NCI-H1092 treated with DMSO at 0.1 percent for 48 hours (cell line): ENCODE measurements at places on chromosomes 16 and 17.

DNA sequence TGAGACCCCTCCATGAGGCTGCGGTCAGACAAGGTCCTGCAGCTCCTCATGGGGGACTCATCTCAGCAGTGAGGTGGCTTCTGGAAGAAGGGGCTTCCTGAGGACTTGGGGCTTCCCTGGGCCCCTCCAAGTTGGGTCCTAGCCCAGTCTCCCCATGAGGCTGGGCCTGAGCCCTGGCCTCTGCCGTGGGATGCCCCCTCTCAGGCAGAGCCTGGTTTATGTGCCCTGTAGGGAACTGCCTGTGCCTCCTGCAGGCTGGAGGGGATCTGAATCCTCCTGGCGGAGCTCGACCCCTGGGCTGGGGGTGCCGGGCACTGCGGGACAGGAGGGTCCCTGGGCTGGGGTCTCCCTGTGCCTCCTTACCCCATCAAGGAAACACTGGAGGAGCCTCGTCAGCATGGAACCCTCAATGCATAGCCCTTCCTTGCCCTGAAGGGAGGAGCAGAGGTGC is 45.8 kb downstream of the TNFRSF13B start:
- DNase-seq, result no peak

DNA sequence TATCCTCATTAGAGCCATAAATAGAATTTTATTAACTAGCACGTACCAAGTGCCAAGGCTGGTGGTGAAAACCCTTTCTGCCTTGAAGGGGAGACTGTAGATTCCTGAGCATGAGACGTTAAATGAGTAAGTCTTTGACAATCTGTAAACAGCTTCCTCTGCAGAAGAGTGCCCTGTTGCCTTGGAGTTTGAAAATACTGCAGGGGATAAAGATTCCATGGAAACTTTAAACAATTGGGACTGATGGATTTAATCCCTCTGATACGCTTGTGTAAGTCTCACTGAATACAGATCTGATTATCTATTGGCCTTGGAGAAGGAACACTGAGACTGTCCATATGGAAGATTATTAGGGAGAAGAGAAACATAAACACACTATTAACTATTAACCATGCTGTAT is 1053.4 kb upstream of the RBFOX1 start:
- DNase-seq, result no peak

DNA sequence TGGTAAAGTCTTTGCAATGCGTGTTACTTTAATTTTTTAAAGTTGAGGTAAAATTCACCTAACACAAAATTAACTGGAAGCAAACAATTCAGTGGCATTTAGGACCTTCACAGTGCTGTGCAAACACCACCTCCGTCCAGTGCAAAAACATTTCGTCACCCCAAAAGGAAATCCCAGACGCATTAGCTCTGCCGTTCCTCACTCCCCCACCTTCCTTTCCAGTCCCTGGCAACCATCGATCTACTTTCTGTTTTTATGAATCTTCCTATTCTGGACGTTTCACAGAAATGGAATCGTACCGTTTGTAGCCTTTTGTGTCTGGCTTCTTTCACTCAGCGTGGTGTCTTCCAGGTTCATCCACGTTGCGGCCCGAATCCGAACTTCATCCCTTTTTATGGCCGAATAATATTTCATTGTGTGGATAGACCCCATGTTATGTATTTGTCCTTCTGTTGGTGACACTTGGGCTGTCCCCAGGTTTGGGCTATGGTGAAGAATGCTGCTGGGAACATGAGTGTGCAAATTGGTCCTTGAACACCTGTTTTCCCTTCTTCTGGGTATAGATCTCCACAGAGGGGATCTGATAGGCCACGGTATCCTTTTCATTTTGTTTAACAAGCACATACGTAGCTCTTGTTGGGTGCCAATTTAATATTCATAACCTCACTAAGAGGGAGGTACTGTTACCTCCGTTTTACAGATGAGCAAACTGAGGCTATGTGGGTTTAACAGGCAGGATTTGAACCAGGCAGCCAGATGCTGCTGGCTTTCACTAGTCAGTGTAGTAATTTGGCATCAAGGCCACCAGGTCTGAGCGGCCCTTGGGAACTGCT is 232.0 kb upstream of the GSE1 start:
- DNase-seq, result no peak

DNA sequence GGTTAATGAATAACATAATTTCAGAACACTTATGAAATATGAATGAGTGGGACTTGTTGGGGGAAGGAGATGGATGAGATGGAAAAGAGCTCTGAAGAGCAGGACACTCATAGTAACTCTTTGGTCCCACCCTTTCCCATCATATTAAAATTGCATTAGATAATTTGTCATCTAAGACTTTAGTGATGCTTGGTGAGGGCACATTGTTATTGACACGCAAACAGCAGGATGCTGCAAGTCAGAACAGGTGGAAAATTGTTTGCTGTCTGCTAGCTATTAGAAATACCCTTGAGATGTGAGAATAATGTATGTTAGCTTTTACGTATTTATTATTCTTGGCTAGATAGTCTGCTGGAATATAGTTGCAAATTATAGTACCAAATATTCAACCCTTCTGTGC is 75.7 kb downstream of the TANC2 start:
- no peak for DNase-seq

DNA sequence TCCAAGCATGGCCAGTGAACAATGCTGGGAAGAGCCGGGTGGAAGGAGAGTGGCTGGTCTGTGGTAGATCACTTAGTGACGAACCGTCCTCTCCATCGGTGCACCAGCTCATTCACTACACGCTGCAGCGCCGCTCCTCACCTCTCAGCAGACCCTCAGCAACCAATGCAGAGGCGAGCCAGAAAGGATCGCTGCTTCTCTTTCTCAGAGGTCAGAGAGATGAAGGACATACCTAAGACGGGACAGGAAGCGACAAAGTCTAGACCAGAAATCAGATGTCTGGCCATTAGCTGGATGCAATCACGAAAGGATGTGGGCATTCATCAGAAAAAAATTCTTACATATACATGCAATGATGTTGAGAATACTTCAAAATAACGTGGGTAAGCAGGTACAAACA is 26.9 kb downstream of the NSMCE1 start:
- no peak for DNase-seq

DNA sequence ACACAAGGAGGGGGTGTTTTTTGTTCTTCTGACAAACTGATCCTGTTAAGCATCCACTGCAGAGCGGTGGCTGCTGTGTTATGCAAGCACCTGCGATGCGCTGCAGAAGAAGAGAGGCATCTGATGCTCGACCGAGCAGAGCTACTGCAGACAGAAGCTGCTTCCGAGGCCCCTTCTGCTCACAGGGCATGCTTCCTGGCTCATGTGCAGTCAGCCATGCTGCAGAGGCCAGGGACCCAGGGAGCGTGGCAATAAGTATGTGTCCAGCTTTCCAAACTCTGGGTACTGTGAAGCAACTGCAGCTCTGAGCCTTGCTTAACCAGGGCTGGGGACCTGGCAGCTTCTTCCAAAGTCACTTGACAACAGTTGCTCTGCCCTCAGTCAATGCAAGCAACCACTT is 448.6 kb upstream of the RBFOX1 start:
- no peak for DNase-seq

DNA sequence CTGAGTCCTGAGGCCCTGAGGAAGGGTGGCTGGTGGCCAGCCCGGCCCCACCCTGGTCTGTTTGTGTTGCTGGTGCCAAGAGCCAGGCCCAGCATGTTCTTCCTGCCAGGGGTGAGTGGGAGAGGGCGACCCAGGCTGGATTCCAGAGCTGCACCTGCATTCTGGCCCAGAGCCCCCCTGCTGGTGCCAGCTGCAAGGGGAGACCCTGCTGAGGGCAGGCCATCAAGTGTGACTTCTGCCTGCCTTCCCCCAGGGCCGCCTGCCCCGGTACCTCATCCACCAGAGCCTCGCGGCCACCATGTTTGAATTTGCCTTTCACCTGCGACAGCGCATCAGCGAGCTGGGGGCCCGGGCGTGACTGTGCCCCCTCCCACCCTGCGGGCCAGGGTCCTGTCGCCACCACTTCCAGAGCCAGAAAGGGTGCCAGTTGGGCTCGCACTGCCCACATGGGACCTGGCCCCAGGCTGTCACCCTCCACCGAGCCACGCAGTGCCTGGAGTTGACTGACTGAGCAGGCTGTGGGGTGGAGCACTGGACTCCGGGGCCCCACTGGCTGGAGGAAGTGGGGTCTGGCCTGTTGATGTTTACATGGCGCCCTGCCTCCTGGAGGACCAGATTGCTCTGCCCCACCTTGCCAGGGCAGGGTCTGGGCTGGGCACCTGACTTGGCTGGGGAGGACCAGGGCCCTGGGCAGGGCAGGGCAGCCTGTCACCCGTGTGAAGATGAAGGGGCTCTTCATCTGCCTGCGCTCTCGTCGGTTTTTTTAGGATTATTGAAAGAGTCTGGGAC is 2.4 kb upstream of the TCAP start:
- no peak for DNase-seq

DNA sequence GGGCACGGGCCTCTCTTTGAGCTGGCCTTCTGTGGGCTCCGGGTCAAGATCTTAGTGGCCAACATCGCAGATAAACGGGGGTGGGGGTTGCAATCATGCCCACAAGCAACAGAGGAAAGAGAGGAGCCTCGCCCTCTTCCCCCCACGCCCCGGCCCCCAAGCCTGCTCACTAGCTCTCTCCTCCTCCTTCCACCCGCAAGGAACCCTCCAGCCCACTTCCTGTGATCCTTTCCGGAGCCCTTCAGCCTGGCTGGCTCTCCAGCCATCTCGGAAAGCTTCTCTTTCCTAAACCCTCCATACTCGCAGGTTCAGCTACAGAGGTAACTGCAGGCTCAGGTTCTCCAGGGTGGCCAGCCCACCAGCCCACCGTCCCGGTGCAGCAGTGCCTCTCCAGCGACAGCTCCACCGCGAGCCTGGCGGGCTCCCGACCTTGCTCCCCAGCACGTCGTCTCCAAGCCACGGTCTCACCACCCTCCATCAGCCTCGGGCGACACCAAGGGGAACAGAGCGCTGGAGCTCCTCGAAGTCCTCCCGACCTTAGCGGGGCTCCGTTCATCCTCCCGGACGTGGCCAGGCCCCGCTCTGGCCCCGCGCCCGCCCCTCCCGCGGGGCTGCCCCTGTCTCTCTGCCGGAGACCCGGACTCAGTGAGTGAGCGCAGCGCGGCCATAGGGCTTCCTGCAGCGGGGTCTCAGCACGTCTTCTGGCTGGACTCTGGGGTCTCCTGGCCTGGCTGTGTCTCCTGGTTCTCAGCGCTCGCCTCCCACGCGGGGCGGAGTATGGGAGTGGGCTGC is 12.9 kb upstream of the ODF4 start:
- peak; percentile 8 for DNase-seq

DNA sequence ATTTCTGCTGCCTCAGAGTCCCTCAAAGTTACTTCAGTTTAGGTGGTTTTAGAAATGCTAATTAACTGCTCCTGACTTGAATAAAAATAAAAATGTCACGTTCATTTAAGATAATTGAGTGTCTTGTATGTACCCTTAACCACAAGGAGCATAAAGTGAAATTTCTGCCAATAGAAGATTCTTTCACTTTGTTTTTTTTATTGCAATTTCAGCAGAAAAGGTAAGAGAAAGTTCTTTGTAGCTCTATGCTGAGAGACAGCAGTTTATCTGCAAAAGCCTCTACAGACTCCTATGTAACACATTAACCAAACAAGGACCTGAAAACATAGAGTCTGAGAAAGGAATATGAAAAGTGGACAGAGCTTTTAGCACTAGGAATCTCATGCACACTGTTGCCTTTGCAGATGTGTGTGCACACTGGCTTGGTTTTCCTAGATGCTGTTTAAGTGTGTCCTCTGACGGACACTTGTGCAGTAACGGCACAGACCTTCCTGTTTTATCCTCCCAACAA is 11.6 kb downstream of the ARHGAP44 start:
- no peak for DNase-seq

- peak; percentile 56 for DNase-seq
These were observed 21.4 kb downstream of the ALOX15B start for GRCh38 chr17:8060274-8060673.

- DNase-seq, result no peak
These were observed 15.2 kb downstream of the HOXB4 start for GRCh38 chr17:48562934-48563333.

DNA sequence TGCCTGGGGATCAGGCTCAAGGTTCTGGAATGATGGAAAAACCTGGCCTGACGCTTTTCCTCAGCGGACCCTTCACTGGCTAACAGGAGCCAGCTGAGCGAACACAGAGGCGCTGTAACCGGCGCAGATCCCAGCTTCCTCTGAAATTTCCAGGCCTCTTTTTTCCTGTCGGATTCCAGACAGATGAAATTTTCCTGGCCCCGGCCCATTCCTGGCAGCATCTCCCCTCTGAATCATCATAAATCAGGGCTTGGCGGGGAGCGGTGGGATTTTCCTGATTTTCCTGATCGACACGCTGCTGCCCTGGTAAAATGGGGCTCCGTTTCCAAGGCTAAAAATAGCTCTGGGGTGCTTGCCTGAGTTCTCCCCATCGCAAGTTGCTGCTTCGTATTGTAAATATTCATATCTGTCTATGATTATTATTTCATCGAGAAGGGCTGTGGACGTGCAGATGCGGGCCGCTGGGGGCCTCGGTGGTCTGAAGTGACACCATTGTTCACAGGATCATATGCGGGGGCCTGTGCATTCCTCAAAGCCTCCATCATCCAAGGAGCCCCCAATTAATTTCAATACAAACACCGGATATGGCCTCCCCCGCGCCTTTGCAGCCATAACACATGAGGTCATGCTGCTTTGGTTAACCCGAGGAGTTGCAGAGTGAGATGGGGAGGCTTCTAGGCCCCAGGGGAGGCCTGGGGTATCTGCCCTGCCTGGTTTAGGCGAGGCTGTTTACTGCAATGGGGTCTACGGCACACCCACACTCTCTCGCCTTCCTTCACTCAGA is 45.8 kb upstream of the ETV4 start:
- no peak for DNase-seq

DNA sequence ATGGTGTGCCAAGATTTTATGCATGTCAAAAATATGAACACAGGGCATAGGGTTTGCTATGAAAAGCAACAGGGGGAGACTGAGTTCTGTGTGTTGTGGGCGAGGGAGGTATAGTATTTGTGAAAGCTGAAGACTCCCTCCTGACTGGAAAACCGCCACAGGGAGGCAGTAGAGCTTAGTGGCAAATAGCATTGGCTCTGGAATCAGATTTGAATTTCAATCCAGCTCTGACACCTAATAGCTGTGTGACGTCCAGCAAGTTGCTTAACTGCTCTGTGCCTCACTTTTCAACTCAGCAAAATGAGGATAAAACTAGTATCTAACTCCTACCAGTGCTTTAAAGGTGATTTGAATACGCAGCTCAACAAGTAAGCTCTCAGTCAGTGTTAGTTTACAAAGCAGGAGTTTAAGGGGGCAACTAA is 22.0 kb downstream of the KPNA2 start:
- DNase-seq, result no peak

DNA sequence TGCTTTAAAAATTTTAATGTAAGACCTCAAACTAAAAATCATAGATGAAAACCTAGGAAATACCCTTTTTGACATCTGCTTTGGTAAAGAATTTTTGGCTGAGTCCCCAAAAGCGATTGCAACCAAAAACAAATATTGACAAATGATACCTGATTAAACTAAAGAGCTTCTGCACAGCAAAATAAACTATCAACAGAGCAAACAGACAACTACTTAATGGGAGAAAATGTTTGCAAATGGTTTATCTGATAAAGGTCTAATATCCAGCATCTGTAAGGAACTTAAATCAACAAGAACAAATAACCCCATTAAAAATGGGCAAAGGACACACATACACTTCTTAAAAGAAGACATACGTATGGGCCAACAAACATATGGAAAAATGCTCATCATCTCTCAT is 242.5 kb downstream of the BCAS3 start:
- DNase-seq, result peak; percentile 10
